SK-N-SH (cell line): ENCODE measurements at places on chromosomes 7 and 10. TPM values are rescaled to one million over a fixed set of nuclear protein-coding genes. Genes with fewer than 3 reads are reported as not detected.

- no peak overlapping the region for H3K27ac ChIP-seq
- DNase-seq, result no peak
- H3K27me3 ChIP-seq, result no peaks in the 10 kb centered on the region
- H3K4me1 ChIP-seq, result peaks cover 11% of the 10 kb centered on the region; the same call in 1 of the 2 replicates
- no peak overlapping the region for H3K4me3 ChIP-seq
These were observed 17.5 kb upstream of the NOM1 start for GRCh38 chr7:156932006-156932405.

DNA sequence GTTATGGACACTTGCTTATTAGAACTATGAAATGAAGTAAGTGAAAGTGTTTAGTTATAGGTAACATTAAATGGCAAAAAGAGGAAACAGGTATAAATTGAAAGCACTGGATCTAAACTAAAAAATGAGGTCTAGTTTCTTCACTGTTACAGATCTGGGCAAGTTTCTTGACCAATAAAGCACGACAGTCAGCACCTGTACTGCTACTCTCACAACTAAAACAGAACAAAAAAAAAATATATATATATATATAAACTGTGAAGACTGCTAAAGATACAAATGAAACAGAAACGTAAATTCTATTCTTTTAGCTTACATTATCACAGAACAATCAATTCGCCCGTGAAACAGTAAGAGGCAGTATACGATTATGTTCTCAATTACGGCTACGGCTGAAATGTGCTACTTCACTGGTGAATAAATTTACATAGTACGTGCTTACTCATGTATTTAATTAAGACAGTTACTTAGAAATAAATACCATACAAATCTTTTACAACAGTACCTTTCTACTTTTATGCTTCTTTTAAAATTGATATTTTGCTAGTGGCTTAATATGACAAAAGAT lies 4.2 kb downstream of the AHR start:
- no peak overlapping the region for H3K27ac ChIP-seq
- H3K36me3 ChIP-seq, result no peaks in the 10 kb centered on the region
- no peak overlapping the region for H3K4me3 ChIP-seq
- H3K4me1 ChIP-seq, result peaks cover 4% of the 10 kb centered on the region; the same call in 1 of the 2 replicates
- no peak for DNase-seq

- H3K4me3 ChIP-seq, result no peak overlapping the region
- no peak overlapping the region for H3K27ac ChIP-seq
- H3K27me3 ChIP-seq, result no peaks in the 10 kb centered on the region
- no peaks in the 10 kb centered on the region for H3K36me3 ChIP-seq
- no peak for DNase-seq
- peaks cover 24% of the 10 kb centered on the region; the same call in 1 of the 2 replicates for H3K4me1 ChIP-seq
These were observed 18.2 kb upstream of the ANKRD1 start for GRCh38 chr10:90939116-90939515.

- no peaks in the 10 kb centered on the region for H3K27me3 ChIP-seq
- H3K4me3 ChIP-seq, result peak overlapping the region; percentile 82
- H3K27ac ChIP-seq, result no peak overlapping the region
- DNase-seq, result peak; percentile 59
- H3K36me3 ChIP-seq, result peaks cover 19% of the 10 kb centered on the region
These were observed 1.4 kb downstream of the TRA2A start for GRCh38 chr7:23530405-23530804.

DNA sequence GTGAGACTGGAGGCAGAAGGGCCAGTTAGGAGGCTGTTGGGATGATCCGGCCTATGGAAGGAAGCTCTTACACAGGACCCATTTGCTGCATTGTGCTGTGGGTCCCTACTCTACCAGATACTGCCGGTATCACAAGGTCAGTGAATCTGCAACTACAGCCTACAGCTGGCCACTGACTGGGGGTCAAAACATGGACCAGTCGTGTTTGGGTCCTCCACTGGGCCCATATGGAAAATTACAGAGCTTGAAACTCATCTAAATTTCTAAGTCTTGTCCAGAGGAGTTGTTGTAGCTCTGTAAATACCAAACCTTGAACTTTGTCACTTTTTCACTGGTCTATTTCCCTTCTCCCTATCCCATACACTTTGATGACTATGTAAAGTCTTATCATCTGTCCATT lies 5.6 kb upstream of the NUP205 start:
- H3K27me3 ChIP-seq, result no peaks in the 10 kb centered on the region
- no peaks in the 10 kb centered on the region for H3K36me3 ChIP-seq
- H3K27ac ChIP-seq, result no peak overlapping the region
- no peaks in the 10 kb centered on the region for H3K4me1 ChIP-seq
- no peak for DNase-seq

- DNase-seq, result no peak
- H3K36me3 ChIP-seq, result peaks cover 10% of the 10 kb centered on the region
- no peak overlapping the region for H3K27ac ChIP-seq
- H3K4me3 ChIP-seq, result no peak overlapping the region
- H3K4me1 ChIP-seq, result peaks cover 26% of the 10 kb centered on the region
These were observed 128.5 kb downstream of the SND1 start for GRCh38 chr7:127780489-127780888.

DNA sequence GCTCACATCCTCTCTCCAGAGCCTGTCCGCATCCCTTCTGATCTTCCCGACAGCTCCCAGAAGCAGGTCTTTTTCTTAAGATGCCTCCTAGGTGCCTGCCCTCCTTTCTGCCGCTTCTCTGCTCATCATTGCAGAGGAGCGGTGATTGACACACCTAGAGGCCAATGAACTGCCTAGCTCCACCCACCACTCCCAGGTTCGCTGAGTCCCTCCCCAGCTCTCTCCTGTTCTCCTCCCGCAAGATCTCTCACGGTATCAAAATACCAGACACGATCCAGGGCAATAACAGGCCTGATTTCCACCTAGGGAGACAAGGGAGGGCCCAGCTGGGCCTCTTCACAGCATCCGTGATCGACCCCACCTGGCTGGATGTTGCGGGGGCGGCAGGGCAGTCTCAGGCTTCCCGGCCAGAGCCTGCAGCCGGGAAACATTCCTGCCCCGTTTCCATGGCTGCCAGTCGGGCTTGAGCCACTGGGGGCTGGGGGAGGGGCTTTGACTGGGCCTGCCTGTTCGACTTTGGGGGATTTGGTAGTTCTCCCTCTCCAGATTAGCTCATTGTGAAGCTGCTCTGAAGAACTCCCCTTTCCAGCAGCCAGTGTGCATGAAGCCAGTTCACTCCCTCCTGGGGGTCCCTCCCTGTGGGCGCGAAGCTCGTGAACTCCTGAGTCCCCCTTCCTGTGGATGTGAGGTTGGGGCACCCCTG lies 373.5 kb downstream of the RPS24 start:
- no peaks in the 10 kb centered on the region for H3K36me3 ChIP-seq
- peak overlapping the region; percentile 55 for H3K4me3 ChIP-seq
- peak; percentile 91 for DNase-seq
- no peaks in the 10 kb centered on the region for H3K4me1 ChIP-seq
- H3K27ac ChIP-seq, result no peak overlapping the region

GRCh38 chr10:74875966-74876365 lies 49.6 kb downstream of the KAT6B start:
- no peaks in the 10 kb centered on the region for H3K36me3 ChIP-seq
- H3K27me3 ChIP-seq, result no peaks in the 10 kb centered on the region
- H3K4me3 ChIP-seq, result no peak overlapping the region
- no peak overlapping the region for H3K27ac ChIP-seq
- no peaks in the 10 kb centered on the region; the same call in 1 of the 2 replicates for H3K4me1 ChIP-seq

DNA sequence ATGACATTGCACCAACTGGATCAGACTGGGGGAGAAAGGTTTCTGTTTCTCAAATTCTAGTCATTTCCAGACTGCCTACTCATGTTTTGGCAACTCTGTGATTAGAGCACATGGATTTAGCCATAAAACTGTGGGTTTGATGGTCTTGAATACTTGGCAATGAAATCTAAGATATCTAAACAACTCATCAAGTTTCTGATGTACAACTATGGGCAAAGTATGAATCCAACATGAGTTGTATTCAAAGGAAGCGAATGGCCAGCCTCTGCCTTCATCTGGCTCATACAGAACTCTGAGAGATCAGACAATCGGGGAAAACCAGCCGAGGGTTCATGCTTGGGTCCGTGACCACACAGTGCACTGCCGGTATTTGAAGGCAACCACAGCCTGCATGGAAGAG lies 144.3 kb downstream of the ADAM12 start:
- H3K4me3 ChIP-seq, result no peak overlapping the region
- H3K4me1 ChIP-seq, result peaks cover 25% of the 10 kb centered on the region
- no peak for DNase-seq
- H3K27ac ChIP-seq, result peak overlapping the region; percentile 98

- peak; percentile 80 for DNase-seq
- no peaks in the 10 kb centered on the region for H3K27me3 ChIP-seq
- peaks cover 22% of the 10 kb centered on the region for H3K4me1 ChIP-seq
- no peak overlapping the region for H3K4me3 ChIP-seq
- no peaks in the 10 kb centered on the region for H3K36me3 ChIP-seq
These were observed 103.3 kb downstream of the GRB10 start for GRCh38 chr7:50679218-50680007.

GRCh38 chr7:85897967-85898366 lies 711.1 kb upstream of the SEMA3D start:
- H3K27ac ChIP-seq, result no peak overlapping the region
- H3K4me1 ChIP-seq, result no peaks in the 10 kb centered on the region
- DNase-seq, result no peak
- H3K36me3 ChIP-seq, result no peaks in the 10 kb centered on the region
- no peaks in the 10 kb centered on the region for H3K27me3 ChIP-seq

- DNase-seq, result no peak
- H3K36me3 ChIP-seq, result no peaks in the 10 kb centered on the region
- 0 out of 2 replicates have a peak, but pooled peaks cover 6% of the 10 kb centered on the region for H3K27me3 ChIP-seq
- H3K4me1 ChIP-seq, result no peaks in the 10 kb centered on the region; the same call in 1 of the 2 replicates
- no peak overlapping the region for H3K27ac ChIP-seq
These were observed 120.3 kb upstream of the PRSS1 start for GRCh38 chr7:142628945-142629344.

DNA sequence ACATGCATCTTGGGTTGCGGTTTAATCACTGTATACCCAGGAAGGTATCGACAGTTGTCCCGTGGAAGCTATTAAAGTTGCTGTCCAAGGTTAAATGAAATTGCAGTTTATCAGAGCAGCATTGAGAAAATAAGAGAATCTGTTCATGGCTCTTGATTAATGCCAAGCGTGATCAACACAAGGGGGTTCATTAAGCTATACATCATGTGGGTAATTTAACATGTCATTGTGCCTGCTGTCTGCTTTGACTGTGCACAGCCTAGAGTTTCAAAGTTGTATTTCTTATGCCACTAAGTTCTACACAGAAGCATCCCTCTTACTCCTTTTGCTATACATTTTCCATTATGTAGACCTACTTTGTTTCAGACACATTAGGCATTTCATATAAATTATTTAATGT lies 74.8 kb upstream of the SP8 start:
- no peaks in the 10 kb centered on the region for H3K27me3 ChIP-seq
- H3K4me1 ChIP-seq, result no peaks in the 10 kb centered on the region
- DNase-seq, result no peak
- no peak overlapping the region for H3K4me3 ChIP-seq

DNA sequence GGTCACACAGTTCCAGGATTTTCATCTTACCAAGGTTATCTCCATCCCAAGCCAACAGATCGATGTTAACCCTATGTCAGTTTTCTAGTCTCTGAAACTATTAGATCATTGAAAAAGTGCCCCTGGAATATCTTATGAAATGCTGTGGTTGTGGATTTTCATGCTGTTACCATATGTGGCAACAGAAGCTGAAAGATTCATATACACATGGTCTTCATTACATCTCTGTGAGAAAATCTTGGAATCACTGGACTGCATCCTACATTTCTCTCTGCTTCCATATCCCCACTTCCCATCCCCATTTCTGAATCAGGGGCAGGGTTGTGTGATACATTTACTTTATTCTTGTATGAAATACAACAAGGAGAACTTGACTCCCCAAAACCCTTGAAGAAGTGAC lies 146.1 kb downstream of the SLC16A9 start:
- peaks cover 26% of the 10 kb centered on the region for H3K4me1 ChIP-seq
- peak overlapping the region; percentile 98; the same call in 1 of the 2 replicates for H3K27ac ChIP-seq
- H3K27me3 ChIP-seq, result no peaks in the 10 kb centered on the region
- no peaks in the 10 kb centered on the region for H3K36me3 ChIP-seq

DNA sequence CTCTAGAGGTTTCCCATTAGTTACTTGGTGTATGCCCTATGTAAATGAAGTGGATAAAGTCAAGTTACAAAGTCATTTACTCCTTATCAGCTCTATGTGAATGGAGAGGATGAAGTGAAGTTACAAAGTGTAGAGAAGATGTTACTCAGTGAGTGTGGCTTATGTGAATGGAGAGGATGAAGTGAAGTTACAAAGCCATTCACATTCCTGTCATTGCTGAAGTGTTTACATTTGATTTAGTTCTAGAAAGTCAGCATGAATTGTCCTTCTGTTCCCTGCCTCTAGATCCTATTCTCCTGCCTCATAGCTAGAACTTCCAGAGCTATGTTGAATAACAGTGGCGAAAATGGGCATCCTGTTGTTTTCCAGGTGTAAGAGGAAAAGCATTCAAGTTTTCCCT lies 880.1 kb downstream of the DNAJB9 start:
- H3K27ac ChIP-seq, result no peak overlapping the region
- H3K4me1 ChIP-seq, result no peaks in the 10 kb centered on the region
- no peaks in the 10 kb centered on the region for H3K27me3 ChIP-seq
- H3K4me3 ChIP-seq, result no peak overlapping the region

PAPOLB gene
- not detected in 2 replicates for polyA plus RNA-seq

COBL gene
- polyA plus RNA-seq, result under 0.01 TPM in 1 of 2 replicates, not detected in the other

SEC61G gene
- 229 and 314 TPM in 2 replicates for polyA plus RNA-seq

EVX1 gene
- polyA plus RNA-seq, result not detected in 2 replicates

MINPP1 gene
- 23.2 and 23.7 TPM in 2 replicates for polyA plus RNA-seq

CLEC2L gene
- polyA plus RNA-seq, result not detected in 2 replicates

OPN1SW gene
- 0.05 TPM in 1 of 2 replicates, not detected in the other for polyA plus RNA-seq

FEZF1 gene
- polyA plus RNA-seq, result not detected in 2 replicates

MKRN1 gene
- 53.5 and 61.4 TPM in 2 replicates for polyA plus RNA-seq

DDIT4 gene
- polyA plus RNA-seq, result 24.9 and 30.4 TPM in 2 replicates
